ENCODE measurements at places on chromosomes 13 and 19.

- DNase-seq, result no peak
Measured at GRCh38 chr13:26468265-26468801, 89.2 kb upstream of the WASF3 start.

DNA sequence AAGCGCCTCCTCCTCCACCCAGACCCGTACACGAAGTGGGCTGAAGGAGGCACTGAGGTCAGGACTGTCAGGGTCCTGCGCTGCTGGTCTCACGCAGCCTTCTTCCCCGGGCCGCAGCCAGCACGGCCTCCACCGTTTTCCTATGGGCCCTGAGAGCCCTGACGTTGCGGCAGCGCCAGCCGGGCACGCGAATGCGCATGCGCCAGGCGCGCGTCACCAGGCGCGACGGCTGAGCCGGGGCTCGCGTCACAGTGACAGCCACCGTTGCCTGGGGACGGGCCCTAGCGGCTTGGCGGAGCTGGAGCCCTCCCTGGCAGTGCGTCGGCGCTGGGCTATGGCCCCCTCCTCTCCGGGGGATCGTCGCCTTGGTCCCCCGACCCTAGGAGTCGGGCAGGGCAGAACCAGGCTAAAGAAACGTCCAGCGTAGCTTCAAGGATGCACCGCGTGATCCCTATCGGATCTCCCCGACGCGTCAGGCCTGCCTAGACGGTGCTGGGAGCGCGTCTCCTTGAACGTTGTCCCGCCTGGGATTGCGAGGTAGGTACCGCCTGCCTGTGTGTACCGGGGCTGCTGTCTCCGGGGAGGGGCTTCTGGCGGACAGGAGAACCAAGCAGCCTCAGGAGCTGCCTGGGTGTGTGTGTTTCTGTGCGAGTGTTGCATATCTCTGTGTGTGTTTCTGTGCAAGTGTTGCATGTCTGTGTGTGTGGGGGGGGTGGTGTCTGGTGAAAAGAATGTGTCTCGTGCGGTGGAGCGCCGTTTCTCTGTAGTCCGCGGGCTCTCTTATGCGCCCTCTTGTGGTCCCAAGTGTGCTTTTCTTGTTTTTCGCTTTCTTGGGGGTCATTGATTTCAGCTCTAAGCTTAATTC lies 43.2 kb downstream of the ZNF571 start:
- DNase-seq, result peak; percentile 39

DNA sequence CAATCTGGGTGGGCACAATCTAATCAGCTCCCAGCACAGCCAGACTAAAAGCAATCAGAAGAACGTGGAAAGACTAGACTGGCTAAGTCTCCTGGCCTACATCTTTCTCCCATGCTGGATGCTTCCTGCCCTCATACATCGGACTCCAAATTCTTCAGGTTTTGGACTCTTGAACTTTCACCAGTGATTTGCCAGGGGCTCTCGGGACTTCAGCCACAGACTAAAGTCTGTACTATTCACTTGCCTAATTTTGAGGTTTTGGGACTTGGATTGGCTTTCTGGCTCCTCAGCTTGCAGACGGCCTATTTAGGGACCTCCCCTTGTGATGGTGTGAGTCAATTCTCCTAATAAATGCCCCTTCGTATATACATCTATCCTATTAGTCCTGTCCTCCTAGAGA lies 66.6 kb upstream of the SOX21 start:
- no peak for DNase-seq

DNA sequence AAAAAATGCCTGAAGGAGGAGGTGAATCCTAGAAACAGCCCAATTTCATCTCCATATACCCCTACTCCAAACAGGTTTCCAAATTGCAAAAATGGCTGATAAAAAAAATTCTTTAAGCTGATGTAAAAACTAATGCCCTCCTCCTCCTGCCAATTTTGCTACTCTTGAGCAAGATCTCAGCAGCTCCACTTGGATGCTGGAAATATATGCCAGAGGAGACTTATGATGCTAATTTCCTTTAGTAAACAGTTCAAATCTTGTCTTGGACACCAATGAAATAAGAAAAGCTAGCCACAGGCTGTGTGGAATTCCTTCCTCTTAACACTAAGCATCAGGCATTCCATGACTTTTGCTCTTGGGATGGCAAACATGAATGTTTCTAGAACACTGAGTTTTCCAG lies 67.5 kb downstream of the INSR start:
- DNase-seq, result no peak

GRCh38 chr19:46737298-46737654 lies 8.6 kb upstream of the FKRP start:
- DNase-seq, result no peak
